NCI-H446 (cell line): ENCODE measurements at places on chromosomes 13 and 19.

DNA sequence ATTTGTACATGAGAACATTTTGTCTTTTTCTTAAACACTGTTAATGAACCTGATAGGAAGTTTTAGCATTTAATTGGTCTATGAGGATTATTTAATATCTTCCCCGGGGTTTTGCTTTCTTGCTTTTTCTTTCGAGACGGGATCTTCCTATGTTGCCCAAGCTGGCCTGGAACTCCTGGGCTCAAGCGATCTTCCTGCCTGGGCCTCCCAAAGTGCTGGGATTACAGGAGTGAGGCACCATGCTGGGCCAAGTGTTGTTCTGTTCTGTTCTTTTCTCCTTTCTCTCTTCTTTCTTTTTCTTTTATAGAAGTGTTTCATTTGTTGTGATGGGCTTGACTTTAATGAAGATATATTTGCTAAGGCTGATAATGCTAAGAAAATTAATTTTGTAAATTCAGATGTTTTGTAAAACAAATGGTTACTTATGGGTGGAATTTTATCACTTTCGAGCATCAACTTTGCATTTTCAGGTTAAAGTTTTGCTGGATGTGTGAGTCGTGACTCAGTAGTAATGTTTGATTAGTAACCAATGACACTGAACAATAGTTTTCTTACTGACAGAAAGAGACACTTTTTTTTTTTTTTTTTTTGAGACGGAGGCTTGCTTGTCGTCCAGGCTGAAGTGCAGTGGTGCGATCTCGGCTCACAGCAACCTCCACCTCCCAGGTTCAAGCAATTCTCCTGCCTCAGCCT lies 2.2 kb downstream of the PAN3 start:
- DNase-seq, result no peak

DNA sequence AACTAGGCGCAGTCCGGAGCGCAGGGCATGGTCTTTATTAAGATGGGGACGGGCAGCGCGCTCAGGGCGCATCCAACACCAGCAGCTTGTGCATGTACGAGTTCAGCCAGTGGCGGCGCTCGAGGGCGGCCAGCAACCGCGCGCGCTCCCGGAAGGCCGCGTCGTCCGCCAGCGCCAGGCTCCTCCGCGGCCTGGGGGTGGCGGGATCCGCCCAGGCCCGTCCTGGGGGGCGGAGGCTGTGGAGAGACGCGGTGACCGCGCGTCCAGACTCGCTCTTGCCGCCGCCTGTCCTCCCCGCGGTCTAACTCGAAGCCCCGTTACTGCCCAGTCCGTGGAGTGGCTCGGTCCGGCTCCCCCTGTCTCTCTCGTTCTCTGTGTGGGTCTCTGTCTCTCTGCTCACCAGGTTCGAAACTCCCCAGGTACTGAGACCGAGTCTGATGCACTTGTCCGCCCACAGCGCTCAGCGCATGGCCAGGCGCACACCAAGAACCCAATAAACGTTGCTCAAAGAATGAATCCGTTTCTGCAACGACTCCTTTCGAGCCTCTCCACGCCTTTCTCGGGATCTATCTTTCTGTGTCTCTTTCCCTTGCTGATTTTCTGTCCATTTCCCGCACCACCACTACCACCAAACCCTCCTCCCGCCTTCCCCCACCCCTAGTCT lies 702 bp downstream of the PTH2 start:
- no peak for DNase-seq

GRCh38 chr19:37692956-37693620 lies 26.5 kb downstream of the ZNF607 start:
- no peak for DNase-seq

DNA sequence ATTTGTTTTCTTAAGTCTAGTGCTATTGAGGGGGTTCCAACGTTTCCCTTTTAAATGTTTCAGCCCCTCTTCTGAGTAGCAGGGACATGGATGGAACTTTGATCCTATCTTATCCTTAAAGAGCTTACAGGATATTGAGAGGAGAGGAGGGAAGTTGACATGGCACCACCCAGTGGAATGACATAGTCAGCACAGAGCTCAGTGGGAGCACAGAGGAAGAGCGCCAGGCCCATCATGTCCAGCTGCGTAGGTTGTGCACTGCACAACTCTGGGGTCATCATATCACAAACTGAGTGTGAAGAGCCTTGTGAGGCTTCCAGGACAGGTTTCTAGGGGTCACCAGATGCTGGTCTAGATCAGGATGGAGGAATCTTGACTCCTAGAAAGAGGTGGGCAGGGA lies 4.6 kb upstream of the CDC42EP5 start:
- no peak for DNase-seq

GRCh38 chr13:110628477-110628793 lies 13.1 kb downstream of the NAXD start:
- no peak for DNase-seq

DNA sequence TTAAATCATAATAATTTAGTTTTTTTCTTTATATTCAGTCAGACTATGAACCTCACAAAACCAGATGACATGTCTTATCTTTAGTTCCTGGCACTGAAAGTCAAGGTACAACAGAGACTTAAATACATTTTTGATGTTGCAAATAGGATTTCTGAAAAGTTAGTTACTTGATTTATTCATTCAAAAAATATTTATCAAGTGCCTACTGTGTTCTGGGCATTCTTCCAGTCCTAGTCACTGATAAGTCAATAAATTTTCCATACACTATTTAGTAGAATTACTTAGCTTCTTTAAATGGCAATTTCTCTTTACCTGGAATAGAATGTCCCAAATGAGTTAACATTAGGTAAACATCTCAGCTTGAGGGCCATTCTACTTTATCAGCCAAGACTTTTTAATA lies 938.3 kb upstream of the PCDH9 start:
- no peak for DNase-seq
